ENCODE measurements at places on chromosomes 5 and 9.

- no peak for DNase-seq
Measured at GRCh38 chr5:68479524-68479923, 264.0 kb downstream of the PIK3R1 start.

DNA sequence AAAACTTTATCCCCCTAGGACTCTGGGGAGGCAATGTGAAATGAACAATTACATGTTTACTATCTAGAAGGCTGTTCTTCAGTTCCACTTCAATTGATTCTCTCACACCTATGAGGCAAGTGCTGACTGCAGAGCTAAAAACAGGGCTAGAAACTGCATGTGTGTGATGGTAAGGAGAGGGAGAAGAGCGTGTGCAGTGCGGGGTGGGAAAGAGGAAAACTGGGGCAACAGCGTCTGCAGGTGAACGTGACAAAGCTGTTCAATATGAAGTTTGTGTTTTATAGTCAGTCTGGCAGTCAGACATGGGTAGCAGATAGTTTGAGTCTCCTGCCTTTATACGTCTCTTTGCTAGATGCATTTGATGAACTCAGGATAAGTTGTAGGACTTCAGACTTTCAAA, 6.6 kb upstream of the COMMD10 start:
- no peak for DNase-seq

DNA sequence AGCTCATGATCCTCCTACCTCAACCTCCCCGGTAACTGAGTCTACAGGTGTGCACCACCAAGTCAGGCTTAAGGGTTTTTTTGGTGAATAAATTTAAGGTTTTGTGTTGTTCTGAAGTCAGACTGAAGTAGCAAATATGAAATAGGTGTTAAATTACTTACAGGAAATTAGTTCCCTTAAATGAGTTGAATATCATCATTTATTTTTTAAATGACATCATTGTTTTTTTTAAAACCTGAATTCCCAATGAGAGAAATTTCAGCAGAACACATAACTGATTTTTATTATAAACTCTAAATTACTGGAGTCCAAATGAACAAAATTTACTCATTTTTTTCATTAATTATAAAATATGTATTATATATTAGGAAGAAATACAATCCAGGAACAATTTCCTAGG, 33.0 kb upstream of the NRG2 start:
- no peak for DNase-seq

DNA sequence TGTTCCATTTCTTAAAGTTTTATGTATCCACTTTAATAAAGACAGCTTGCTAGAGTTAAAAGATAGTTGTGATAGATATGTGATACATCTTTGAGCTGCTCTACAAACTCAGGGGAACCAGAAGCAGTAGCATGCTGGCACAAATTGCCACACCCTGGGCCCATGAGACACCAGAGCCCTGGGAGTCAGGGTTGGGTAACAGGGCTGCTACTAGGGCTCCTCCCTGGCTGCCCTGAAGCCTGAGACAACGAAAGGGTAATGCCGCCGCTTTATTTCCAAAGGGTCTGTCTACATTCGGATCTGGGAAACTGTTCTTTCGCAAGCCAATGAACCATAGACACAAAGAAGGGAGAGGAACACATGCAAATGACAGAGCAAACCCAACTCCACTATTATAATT, 29.2 kb downstream of the PTPN3 start:
- DNase-seq, result no peak

- DNase-seq, result peak; percentile 96
Measured at GRCh38 chr9:137254624-137255447, at the start of gene NELFB. Gene NELFB, plus strand, starts transcription at chr9:137255327.

GRCh38 chr5:23319901-23320300, 187.5 kb upstream of the PRDM9 start:
- no peak for DNase-seq

DNA sequence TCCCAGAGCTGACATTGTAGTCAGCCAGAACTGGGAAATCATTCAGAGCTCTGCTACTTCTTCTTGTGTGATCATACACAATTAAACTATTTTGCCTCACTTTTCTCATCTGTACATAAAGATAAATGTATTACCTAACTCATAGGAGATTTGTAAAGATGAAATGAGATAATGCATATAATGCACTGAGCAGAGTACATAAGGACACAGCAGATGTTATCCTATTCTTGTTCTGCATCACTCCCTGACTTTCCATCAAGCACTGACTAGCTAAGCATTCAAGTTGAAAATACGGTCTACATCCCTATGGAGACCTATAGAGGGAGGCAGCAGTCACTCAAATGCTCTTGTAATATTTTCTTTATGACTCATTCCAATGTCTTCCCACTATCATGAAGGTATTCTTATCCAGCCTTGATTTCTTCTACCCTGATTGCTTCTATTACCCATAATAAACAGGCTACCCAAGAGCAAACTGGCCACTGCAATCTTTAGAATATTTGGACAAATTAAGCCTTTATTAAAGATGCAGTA, 16.3 kb upstream of the PRR16 start:
- DNase-seq, result no peak

DNA sequence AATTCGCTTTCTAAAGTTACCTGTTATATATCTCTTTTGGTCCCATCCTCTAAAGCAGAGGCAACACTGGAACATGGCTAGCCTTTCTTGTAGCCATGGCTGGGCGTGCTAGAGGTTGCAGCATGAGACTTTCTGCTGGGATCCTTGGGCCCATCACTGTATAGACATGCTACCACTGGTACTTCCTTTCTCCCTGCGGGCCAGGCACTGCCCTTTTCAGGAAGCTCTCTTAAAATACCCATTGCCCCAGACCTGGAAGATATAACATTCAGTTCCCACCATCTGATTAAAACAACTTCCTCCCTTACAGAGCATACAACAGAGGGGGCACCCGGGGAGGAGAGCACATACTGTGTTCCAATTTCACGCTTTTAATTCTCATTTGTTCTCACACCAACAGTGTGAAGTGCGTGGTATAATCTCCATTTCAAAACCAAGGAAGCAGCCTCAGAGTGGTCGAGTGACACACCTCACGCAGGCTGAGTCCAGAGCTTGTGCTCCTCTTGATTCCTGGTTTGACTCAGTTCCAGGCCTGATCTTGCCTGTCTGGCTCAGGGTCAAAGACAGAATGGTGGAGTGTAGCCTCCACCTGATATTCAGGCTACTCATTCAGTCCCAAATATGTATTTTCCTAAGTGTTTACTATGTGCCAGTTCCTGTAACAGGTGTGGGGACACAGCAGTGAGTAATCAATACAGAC, 22.6 kb downstream of the PTGS1 start:
- no peak for DNase-seq

GRCh38 chr9:126495411-126496180, 118.1 kb upstream of the LMX1B start:
- no peak for DNase-seq

- no peak for DNase-seq
Measured at GRCh38 chr5:148445578-148445977, 61.8 kb downstream of the FBXO38 start.

- no peak for DNase-seq
Measured at GRCh38 chr5:173704615-173705511, 88.4 kb upstream of the BOD1 start.

DNA sequence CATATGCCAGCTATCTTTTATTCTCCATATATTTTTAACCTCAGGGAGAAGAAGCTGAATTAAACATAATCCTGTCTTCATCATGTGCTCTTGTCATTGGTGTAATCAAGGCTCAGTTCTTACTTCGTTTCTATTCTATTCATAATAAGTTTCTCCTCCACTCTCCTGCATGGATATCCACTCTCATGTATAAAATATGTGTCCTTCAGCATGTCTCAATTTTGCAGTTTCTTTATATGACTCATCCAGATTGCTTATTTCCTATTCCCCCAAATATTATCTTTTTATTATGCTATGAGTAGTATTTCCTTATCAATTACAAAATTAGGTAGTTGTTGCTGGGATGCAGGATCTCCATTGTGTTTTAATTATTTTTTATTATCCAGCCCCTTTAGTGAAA, 643.7 kb upstream of the ACO1 start:
- no peak for DNase-seq

DNA sequence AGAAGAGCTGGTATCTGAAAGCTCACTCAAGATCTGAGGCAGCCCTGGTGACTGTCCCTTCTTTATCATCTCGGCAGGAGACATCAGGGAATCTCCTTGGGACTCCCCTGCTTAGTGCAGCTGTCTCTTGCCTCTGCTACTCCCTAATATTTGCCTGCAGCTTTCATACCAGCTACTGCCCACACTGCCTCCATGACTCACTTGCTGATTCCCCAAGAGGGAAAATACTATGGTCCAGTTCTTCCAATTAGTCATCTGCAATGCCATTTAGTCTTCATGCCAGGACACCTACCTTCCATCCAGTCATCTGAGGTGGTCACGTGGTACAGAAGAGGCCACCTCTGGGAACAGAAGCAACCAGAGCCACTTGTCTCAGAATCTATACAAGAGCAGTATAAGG, 270.8 kb downstream of the NTRK2 start:
- DNase-seq, result no peak

GRCh38 chr9:79403495-79403894, 168.3 kb upstream of the TLE4 start:
- no peak for DNase-seq

GRCh38 chr9:23825700-23826099, 340 bp downstream of the ELAVL2 start:
- no peak for DNase-seq

- peak; percentile 18 for DNase-seq
Measured at GRCh38 chr9:2620919-2621721, 467 bp upstream of the VLDLR start.

GRCh38 chr9:20043035-20043434, 254.2 kb upstream of the SLC24A2 start:
- DNase-seq, result no peak

DNA sequence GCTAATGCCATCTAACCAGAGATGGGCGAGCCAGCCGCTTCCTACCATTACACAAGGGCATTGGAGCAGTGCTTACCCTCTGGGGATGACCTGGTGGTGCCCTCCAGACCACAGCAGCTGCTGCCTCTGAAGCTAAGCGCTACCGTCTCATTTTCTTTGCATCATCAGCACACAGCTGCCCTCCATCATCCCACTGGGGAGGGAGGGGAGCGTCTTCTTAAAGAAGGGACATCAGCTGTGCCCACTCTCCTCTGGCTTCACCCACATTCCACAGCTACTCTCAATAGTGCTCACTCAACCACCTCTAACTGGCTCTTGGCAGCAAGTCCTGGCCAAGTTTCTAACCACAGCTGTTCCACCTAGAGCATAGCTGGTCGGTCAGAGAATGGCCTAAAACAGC, 503.4 kb downstream of the NFIB start:
- no peak for DNase-seq

DNA sequence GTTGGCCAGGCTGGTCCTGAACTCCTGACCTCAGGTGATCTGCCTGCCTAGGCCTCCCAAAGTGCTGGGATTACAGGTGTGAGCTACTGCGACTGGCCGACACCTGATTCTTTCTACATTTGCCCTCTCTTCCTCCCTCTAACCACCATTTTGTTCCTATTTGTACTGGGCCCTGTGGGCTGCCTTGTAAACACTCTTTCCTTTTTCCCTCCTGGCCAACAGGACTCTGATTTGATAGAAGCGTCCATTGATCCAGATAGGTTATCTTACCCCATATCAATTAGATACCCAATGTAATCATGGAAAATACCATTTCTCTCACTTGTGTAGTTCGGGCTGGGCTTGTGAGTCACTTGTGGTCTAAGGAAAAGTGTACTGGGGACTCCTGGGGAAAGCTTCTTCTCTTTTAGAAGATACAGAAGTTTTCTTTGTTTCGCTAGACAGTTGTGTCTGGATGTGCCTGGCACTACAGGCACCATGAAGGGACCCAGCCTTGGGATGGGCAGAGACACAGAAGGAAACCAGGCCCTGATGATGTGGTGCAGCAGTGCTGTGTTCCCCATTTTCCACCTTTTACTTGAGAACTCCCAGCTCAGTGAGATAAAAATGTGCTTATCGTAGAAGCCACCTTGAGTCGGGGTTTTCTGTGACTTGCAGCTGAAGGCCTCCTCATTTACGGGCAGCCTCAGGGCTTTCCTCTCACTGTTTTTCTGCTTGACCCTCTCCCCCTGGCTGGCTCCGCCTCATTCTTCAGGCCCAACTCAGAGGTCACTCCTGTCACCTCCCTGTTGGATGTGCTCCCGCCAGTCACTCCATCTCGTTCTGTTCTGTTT, 32.8 kb upstream of the CPEB4 start:
- DNase-seq, result no peak

Data from stimulated activated CD4-positive, alpha-beta T cell treated with anti-CD3 and anti-CD28 coated beads, TNF-alpha, amount 100 ng/mL, for 24 hours (primary cell).